ENCODE measurements at places on chromosomes 1 and 21.

DNA sequence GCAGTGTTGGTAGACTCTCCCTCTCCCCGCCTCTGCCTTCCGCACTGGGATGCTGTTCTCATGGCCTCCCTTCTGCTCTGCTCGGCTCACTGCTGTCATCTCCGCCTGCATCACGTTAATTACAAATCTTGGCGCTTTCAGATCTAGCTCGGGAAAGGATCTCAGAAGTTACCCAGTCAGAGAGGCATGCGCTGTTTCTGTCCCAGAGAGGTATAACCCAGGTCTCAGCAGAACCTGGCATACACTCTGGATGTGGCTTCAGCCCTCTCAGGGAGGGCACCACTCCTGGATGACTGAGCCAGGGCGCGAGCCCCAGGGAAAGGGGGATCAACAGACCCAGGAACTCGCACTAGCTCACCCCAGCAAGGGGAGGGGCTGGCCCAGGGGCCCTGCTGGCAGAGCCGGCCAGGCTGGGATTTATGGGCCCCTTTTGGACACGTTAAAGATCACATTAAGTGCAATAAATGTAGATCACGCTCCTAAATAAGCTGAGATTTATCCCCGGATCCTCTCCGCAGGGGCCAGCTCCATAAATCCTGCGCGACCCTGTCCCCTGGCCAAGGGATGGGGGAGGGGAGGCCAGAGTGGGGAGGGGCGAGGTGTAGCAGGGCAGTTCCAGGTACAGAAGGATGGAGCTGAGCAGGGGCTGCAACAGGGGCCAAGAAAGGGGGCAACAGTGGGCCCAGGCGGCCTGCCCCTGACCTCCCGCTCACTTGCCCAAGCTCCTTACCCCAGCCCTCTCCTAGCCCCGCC lies 101.3 kb upstream of the ZBTB40 start:
- DNase-seq: peak; percentile 39

GRCh38 chr21:44085491-44086321 lies 21.5 kb upstream of the PWP2 start:
- DNase-seq: no peak

DNA sequence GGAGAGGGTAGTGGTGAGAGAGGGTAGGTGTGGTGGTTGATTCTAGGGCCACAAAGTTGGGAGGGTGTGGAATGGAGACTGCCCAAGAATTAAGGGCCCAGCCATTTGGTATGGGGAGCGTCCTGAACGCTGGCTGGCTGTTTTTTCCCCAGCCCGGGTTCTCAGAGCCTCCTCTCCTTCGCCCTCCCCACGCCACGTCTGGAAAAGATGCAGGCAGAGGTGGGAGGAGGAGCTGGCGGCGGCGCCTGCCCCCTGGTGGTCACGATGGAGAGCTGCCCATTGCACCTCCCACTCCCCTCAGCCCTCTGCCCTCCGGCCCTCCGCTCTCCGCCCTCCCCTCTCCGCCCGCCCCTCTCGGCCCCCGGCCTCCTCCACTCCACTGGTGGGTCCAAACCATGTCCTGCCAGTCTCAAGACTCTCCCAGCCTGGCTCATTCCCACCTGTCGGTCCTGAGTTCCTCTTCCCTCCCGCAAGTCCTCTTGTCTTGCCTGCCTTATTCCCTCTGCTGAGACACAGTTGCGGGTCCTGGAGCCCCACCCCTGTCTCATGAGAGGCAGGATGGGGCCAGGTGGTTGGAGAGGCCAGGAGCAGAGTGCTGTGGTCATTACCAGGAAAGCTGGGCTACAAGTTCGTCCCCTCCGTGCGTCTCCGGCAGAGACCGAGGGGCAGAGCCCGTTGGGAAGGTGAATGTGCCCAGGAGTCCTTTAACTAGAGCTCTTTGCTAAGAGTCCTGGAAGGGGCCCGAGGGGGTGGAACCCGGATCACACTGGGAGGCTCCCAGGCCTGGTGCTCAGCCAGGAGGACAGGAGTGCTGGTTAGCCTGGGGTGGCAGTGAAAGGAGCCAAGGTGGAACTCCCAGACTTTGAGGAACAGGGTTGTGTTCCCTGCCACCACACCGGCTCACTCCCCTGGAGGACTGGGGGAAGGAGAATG lies 22.6 kb downstream of the ETNK2 start:
- DNase-seq: peak; percentile 95

- DNase-seq: no peak
Measured at GRCh38 chr1:64231654-64232053, 28.2 kb downstream of the UBE2U start.

DNA sequence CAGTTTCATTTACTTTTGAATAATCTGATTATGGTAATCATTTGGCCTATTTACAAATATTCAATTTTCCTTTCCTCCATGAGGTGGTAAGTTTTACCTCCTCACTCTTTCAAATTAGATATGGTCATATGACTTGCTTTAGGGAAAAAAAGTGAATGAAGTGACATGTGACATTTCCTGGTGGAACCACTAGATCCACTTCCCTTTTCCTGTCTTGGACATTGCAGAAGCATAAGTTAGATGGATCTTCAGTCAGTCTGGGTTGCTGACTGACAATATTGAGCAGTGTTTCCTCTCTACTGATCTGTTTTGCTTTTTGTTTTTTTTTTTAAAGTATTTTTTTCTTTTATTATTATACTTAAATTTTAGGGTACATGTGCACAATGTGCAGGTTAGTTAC lies 481.1 kb upstream of the PTBP2 start:
- DNase-seq: no peak
